ENCODE measurements at places on chromosomes 1 and 21.
A peak's percentile ranks its signal among the peaks of the same experiment; 100 is the strongest.

DNA sequence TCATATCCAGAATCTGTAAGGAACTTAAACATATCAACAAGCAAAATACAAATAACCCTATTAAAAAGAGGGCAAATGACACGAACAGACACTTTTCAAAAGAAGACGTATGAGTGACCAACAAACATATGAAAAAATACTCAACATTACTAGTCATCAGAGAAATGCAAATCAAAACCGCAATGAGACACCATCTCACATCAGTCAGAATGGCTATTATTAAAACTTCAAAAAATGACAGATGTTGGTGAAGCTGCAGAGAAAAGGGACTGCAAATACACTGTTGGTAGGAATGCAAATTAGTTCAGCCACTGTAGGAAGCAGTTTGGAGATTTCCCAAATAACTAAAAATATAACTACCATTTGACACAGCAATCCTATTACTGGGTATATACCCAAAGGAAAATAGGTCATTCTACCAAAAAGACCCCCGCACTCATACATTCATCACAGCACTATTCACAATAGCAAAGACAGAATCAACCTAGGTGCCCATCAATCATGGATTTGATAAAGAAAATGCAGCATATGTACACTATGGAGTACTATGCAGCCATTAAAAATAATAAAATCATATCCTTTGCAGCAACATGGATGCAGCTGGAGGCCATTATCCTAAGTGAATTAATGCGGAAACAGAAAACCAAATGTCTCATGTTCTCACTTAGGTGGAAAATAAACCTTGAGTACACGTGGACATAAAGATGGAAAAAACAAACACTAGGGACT lies 230.1 kb upstream of the RAB4A start:
- no peaks in the 10 kb centered on the region for H3K4me1 ChIP-seq
- no peak overlapping the region for H3K27ac ChIP-seq
- no peaks in the 10 kb centered on the region for H3K36me3 ChIP-seq
- no peak for DNase-seq

DNA sequence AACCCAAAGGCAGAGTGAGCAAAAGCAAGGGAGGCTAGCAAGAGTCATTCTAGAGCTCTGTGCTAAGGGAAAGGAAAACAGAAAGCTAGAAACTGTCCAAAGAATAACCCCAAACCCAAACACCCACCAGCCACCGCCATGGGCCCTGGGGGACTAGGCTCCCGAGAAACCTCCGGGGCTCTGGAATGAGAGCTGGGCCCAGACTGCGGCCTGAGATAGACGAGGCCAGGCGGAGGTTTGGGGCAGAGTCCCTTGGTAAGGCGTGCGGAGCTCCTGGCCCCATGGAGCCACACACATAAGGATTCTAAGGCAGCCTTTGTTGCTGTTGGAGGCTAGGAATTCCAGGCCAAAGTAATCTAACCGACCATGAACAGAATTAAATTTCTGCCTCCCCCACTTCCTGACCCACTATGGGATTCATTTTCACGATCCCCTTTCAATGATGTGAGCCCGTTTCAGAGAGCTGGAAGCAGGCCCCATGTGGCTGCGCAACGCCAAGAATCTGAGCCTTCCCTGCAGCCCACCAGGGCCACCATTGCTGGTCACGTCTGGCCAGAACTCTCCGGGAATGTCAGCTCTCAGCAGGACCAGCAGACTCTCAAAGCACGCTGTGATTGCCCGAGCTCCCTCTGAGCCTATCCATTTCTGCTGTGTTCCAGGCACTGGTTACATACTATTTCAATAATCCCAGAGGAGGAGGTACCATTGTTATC lies 145.0 kb downstream of the TRABD2B start:
- no peak for DNase-seq
- no peaks in the 10 kb centered on the region for H3K4me1 ChIP-seq
- no peak overlapping the region for H3K4me3 ChIP-seq
- no peaks in the 10 kb centered on the region for H3K36me3 ChIP-seq

GRCh38 chr1:175254190-175254589 lies 61.6 kb upstream of the KIAA0040 start:
- no peaks in the 10 kb centered on the region for H3K27me3 ChIP-seq
- H3K4me1 ChIP-seq = no peaks in the 10 kb centered on the region
- no peak overlapping the region for H3K4me3 ChIP-seq
- H3K36me3 ChIP-seq = no peaks in the 10 kb centered on the region
- DNase-seq = no peak

DNA sequence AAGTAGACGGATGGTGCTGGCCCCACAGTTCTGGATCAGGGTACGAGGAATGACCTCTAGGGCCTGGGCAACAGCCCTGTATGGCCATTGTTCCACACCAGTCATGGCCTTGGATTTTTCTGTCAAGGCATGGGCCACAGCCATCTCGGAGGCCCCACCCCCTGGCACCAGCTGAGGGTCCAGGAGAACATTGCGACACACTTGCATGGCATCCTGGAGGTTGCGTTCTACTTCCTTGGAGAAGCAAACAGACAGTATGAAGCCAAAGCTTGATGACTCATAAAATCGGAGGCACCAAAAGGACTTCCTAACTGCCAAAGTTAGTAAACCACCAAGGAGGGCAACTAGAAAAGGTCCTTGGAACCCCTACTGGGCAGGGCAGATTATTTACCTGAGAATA lies 11.9 kb upstream of the VHLL start:
- no peak overlapping the region for H3K4me3 ChIP-seq
- peaks cover 28% of the 10 kb centered on the region for H3K36me3 ChIP-seq
- no peaks in the 10 kb centered on the region for H3K4me1 ChIP-seq
- H3K27ac ChIP-seq = peak overlapping the region; percentile 14
